GM12891 (cell line): ENCODE measurements at places on chromosomes 4 and X.
A peak's percentile ranks its signal among the peaks of the same experiment; 100 is the strongest.

GRCh38 chr4:111070390-111070789 is 447.5 kb upstream of the PITX2 start:
- no peak for DNase-seq

DNA sequence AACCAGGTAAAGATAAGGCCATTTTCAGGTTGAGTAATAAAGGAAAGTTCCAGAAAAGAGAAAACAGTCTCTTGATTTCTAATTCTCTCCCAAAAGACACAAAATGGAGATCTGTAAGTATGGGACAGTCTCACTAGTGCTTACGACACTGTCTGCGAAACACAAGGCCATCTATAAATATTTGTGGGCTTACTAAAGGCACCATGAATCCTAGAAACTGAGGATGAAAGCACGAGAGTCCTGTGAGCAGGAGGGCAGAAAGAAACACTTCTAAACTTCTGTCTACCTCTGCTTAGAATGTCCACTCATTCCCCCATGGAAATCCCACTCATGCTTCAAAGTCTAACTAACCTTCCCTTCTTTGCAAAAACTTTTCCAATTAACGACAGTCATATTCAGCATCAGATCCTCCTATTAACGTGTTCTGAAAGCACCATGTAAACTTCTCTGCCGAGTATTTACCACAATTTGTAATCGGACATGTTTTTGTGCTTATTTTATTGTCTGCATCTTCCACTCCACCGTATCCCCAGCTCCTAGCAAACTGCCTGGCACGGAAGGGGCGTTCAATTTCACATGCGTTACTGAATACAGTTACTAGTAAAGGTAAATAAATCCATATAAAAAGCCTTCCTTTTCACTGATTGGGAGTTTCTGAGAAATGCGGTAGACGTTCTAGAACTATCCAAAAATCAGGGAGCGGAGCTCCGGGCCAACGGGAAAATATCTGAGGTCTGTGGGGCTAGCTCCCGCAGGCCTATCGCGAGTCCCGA is 665 bp downstream of the PSMD10 start:
- no peak for DNase-seq

DNA sequence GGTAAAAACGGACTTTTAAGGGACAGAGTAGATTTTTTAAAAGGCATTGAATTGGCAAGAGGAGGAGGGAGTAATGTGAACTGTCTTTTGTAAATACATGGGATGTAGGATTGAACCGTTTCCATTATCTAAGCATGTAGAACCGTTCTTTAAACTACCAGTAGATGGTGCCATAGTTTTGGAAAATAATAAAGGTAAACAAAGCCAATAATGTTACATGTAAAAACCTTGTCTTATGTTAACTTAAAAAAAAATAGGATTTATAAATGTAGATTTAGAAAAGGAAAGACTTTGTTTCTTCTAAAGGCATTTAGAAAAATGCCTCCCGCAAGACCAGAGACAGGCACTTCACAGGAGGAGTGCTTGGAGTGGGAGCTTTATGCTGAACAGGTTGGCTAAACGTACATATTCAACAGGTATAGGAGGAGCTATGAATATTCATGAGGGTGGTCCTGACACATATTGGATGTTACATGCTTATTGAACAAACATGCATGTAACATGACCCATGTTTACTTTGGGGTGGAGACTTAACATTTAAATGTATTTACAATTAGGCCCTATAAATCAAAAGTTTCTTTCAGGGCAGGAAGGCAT is 45.5 kb upstream of the FAM241A start:
- no peak for DNase-seq

DNA sequence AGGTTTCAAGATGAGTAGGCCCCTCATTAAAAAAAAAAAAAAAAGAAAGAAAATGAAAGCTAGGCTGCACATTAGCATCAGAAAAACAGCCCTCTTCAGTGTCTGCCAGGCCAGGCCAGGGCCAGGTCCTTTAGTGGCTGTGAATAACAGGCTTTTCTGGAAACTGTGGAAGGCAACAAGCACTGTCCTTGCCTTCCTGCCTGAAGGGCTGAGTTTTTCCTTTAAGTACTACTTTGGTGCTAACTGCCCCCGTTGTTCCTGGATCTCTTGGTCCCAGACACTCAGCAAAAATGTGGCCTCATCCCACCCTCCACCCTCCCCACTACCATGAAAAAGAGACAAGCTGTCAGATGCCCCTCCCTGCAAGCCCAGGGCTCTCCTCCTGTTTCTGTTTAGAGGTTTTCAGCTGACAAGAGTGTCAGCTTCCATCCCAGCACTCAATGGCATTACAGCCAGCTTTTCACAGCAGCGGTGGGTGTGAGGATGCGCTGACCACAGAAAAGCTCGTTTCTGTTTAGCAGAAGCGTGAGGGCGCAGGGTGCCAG is 174.2 kb downstream of the NHS start:
- no peak for DNase-seq

GRCh38 chrX:107805179-107805578 is 20.5 kb upstream of the MID2 start:
- DNase-seq = no peak

DNA sequence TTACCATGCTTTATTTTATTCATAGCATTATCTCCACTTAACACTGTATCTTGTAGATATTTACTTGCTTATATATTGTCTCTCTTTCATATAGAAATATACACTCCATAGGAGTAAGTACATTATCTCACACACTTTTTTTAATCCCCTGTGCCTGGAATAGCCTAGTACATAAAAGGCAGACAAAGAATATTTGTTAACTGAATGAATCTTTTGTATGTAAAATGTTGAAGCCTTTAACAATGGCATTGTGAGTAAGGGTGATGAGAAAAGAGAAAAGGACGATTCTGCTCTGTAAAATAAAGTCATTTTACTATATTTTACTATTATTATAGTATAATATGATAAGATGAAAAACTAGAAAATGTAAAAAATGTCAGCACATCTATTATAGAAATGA is 97.7 kb upstream of the PDHA2 start:
- no peak for DNase-seq

DNA sequence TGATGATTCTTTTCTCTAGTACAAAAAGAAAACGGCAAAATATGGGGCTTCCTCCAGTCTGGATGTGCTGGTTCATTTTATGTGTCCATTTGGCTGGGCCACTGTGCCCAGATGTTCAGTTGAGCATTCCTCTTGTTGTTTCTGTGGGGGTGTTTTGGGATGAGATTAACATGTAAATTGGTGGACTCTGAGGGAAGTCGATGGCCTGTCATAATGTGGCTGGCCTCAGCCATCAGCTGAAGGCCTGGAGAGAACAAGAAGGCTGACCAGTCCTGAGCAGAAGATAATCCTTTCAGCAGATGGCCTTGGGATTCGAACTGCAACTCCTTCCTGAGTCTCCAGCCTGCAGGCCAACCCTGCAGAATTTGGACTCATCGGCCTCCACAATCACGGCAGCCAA is 136.7 kb downstream of the EVC2 start:
- DNase-seq = no peak

DNA sequence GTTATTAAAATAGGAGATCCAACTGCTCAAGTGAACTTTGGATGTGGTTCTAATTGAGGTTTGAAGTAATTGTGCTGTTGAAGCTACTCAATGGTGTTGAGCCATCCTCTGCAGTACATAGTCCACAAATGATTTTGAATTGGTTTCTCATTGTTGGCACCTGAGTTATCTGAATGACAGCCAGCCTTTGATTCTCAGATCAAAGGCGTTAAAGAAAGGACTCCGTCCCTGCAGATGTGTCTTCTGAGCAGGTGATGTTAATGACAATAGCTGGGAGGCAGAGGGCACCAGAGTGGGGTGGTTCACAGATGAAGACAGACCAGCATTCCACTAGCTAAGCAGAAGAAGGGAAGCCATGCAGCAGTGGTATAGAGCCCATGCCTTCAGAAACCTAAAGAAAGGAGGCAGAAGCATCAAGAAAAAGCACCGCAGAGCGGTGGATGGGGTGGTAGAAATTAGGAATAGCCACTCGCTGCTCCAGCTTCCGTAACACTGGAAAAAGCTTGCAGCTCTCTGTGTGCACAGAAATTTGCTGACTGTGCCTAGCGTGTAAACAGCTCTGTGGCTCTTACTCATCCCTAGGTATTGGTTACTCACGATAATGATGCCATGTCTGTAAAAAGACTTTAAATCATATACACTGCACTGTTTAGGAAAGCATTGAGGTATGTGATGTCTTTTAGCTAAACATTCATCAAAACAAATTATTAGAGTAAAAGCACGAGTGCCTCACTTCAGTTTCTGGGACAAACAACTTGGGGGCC is 79.2 kb upstream of the CLCN4 start:
- no peak for DNase-seq

DNA sequence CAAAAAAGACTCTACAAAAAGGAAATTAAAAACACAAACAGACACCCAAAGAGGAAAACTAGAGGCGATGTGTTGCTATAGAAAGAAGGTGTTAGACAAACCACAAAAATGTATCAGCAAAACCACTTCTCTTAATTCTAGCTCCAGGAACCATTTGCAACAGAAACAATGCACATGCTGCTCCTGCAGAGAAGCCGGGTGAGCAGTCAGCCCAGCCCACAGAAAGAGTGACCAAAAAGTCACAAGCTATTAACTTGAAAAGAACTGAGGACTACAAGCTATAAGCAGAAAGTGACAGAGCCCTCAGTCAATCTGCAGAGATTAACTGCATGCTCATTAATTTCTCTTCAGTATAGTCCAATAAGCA is 96.2 kb upstream of the KLHL13 start:
- DNase-seq = no peak

DNA sequence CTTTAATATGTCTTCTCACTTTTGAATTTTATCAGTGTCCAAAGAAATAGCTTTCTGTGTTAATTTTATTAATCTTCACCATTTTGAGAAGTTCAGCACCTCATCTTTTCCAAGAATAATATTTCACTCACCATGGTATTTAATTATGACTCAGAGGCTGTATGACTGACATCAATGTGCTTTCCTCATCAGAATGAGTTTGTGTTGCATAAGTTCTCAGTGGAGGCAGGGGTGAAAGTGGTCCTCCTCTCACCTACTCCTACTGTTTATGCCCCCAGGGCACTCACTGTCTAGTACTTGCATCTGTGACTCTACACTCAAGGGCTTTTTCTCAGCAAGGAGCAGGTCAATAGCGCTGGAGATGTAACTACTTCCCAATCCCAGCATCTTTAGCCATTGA is 905.3 kb upstream of the INTU start:
- no peak for DNase-seq

DNA sequence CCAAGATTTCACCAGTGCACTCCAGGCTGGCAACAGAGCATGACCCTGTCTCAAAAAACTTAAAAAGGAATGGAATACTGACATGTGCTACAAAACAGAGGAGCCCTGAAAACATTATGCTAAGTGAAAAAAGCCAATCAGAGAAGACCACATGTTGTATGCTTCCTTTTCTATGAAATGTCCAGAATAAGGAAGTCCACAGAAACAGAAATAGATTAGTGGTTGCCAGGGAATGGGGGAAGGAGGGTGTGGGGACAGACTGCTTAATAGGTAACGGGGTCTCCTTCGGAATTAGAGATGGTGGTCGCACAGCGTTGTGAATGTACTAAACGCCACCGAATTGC is 30.1 kb upstream of the KIAA0232 start:
- no peak for DNase-seq

- DNase-seq = no peak
Measured at GRCh38 chr4:153170407-153170806, 33.8 kb upstream of the TRIM2 start.

DNA sequence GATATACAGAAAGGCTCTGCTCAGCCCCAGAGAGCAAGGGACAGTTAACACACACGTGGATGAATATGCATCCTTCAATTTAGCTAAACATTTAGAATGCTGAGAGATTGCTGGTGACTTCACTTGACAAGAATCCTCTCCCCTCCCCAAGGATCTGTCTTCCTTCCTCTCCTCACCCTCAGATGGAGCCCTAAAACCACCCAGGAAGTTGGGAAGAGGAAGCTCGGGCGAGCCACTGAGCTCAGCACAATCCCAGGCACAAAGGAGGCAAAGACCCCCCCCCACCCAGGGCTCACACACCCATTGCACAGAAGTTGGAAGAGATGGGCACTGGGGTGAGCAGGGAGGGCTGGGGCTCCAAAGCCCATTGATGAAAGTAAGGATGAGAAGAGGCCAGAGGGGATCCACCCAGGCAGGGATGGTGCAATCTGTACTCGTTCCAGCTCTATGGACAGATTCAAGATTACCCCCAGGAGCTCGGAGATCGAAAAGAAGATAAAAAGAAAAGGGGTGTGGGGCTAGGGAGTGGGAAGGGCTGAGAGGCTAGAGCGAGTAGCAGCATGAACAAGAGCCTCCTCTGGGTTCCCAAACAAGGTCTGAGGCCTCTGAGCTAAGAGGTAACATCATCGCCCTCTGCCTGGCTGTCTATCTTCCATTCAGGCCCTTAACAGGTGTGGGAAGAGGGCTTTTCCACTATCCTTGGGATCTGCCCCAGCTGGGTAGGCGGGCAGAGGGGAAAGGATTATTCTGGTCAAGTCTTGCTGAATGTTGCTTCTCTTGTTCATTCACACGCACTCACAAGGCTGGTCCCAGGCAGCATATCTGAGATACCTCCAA is 1.2 kb downstream of the TFE3 start:
- DNase-seq = no peak

GRCh38 chr4:82560853-82561785 is 669 bp downstream of the TMEM150C start:
- DNase-seq = peak; percentile 17

DNA sequence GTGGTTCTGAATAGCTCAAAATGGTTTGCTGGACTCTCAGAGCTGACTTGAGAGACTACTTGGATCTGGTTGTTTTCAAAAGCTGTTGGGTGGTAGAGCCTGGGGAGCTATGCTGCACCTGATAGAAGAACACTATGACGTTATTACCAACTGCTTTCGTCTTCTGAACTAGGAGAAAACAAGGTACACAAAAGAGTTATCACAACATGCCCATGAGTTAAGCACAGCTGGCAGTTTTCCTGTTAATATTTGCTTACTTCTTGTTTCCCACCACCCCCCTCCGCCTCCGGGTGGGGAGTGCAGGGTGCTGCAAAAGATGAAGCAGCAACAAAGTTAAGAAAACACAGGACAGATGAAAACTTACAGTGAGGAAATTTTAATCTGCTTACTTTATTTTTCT is 69.1 kb downstream of the RASL11B start:
- DNase-seq = no peak

GRCh38 chrX:3428792-3429191 is 82.3 kb upstream of the MXRA5 start:
- no peak for DNase-seq

GRCh38 chr4:1938027-1938426 is 66.8 kb downstream of the NSD2 start:
- no peak for DNase-seq

DNA sequence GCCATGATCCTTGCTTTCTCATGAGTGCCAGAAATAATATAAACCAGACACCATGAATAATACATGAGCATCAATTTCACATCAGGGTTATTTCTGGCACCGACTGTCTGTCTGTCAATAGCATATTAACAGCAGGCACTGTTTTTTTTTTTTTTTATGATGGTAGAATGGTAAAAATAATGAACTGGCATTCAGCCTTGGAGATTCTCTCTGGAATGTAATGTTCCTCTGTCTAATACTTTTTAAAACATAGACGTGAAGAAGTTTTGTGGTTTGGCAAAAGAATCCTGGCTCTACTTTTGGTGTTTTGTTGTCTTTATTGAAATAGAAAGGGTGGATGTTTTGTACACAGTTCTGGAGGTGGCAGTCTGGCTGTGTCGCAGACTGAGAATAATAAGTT is 874.6 kb upstream of the PRKX start:
- DNase-seq = no peak

- no peak for DNase-seq
Measured at GRCh38 chr4:20046931-20047677, 204.6 kb upstream of the SLIT2 start.
